ENCODE measurements at places on chromosomes 12 and 14.

GRCh38 chr12:5417500-5417899, 14.4 kb upstream of the NTF3 start:
- DNase-seq: no peak

DNA sequence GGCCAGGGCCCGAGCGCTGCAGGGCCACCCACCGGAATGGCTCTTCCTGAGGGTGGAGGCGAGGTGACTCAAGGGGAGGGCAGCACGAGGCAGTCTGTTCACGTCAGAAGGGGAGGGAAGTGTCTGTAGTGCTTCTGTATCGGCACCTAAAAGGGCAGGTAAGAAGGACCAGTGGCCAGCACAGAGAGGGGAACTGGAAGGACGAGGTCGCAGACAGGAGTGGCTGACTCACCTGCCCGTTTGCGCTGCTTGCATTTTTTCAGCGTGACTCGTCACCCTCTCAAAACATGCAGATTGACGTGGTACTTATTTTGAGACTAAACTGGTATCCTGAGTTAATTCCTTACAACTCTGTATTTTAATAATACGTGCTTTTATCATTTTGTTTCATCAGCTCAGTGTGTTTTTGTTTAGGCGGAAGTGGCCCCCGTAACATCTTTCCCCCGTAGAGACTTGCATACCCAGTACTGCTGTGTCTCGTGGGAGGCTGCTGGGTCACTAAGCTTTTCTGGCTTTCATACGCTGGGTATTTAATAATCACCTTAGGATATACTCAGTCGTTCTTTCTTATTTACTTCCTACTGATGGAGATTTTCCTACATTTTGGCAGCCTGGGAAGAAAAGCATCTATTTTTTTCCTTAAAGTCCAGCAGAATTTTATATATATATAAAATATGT, 26.4 kb downstream of the SFSWAP start:
- DNase-seq: no peak

DNA sequence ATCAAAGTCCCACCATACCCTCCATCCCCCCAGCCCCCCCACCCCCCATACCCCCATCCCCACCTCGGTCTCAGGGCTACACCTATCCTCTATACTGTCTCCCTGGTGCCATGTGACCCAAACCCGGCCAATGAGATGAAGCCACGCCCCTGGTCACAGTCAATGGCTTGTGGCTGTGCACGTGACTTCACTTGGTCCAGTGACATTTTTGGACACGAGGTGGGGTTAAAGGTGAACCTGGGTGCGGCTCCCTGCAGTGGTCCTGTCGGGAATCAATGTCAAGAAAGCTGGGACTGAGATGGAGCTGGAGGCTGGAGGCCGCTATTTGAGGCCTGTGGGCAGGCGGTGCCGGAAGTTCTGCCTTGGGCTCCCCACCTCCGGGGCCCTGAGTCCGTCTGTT, 100.7 kb upstream of the MAP1LC3B2 start:
- DNase-seq: no peak

GRCh38 chr12:52151837-52152783, 39.7 kb downstream of the KRT80 start:
- peak; percentile 43 for DNase-seq

DNA sequence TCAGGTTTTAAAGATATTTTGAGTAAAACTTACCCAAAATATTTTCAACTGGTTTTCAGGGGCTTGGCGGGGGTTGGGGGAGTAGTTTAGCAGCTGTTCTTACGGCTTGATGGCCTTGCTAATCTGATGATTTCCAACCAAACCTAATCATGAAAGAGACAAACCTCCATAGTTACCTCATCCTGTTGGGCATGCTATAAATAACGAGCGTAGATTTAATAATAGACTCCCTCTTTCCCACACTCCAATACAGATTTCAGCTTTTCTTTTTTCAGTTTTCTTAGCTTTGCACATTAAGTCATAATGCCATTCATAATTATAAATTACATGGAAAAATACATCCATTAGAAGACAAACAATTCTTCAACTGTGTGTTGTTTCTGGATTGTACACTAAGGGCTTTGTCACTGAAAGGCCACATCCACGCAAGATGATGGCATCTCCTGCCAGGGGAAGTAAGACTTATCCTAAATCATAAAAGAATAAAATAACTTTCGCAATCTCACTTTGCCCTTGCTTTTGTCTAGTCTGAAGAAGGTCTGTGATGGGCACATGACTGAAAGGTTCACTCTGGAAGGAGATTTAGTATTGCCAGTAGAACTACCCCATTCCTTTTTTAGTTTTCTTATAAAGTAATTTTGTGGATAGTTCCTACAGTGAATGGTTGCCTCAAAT, 23.2 kb downstream of the ITPR2 start:
- no peak for DNase-seq

DNA sequence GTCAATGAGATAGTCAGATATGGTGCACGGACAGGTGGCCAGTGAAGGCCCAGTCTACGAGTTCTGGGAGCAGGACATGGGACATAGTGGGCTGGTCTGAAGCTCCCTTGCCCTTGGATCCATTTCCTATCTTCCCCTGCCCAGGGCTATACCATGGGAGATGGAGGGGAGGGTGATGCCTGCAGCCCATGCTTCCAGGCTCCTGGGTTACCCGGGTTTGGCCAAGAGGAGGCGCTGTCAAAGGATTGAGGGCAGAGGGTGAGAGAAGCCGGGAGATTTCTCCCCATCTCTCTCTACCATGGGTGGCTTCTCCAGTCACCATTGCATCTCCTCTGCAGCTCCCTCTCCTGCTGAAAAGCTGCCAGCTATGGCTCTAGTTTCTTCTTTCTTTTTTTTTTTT, 52.8 kb upstream of the LHX5 start:
- no peak for DNase-seq

- no peak for DNase-seq
These were observed 26.8 kb downstream of the AMN start for GRCh38 chr14:102949062-102949800.

GRCh38 chr12:113630625-113631024, 159.0 kb upstream of the LHX5 start:
- no peak for DNase-seq

DNA sequence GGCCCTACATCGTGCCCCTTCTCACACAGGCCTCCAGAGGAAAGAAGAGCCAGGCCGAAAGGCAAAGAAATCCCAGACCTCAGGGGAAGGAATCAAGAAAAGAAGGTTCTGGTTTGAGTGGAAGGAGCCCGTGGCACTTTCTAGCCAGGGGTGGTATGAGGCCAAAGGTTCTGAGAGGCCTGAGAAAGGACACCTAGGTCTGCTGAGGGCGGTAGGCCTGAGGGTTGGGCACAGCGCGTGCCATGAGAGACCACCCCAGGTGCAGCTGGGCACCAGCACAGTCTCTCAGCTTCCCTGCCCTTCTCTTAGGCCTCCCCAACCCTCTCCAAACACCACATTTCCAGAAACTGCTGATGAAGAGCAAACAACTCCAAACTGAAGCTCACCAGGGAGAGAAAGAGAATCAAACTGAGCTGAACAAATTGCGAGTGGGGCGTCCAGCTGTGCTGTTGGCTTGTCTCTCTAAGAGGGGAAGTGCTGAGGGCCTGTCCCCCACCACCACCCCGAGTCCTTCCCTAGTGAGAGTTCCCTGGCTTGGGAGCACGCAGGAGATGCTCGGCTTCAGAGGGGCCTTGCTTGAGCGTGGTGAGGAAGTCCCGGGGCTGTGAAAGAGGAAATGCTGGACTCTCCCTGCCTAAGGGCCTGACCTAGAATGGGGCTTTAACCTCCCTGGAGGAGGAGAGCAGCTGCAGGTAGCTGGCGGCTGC, 184.8 kb downstream of the ZFP36L1 start:
- DNase-seq: no peak

GRCh38 chr14:85867450-85867849, 337.5 kb downstream of the FLRT2 start:
- no peak for DNase-seq

- no peak for DNase-seq
These were observed 9.6 kb downstream of the ARF3 start for GRCh38 chr12:48947727-48948126.

DNA sequence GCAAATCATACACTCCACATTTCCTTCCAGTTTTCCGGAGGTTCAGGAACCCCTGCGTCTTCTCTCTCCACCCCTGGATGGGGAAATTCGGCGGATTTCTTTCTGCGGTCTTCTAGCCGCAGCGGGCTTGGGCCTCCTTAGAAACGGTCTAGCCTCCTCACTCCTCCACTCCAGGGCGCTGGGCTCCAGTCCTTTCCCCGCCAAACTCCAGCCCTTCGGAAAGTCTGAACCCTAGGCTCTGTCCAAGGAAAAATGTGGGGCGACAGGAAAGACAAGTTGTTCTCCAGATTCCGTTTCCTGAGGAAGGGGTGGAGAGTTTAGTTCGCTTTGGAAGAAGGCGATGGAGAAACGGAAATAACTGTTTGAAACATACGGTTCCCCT, 1.4 kb upstream of the HOXC10 start:
- no peak for DNase-seq

- no peak for DNase-seq
These were observed 13.5 kb downstream of the TCL1A start for GRCh38 chr14:95700221-95700976.

GRCh38 chr12:12840580-12840899, 27.4 kb downstream of the DDX47 start:
- no peak for DNase-seq

DNA sequence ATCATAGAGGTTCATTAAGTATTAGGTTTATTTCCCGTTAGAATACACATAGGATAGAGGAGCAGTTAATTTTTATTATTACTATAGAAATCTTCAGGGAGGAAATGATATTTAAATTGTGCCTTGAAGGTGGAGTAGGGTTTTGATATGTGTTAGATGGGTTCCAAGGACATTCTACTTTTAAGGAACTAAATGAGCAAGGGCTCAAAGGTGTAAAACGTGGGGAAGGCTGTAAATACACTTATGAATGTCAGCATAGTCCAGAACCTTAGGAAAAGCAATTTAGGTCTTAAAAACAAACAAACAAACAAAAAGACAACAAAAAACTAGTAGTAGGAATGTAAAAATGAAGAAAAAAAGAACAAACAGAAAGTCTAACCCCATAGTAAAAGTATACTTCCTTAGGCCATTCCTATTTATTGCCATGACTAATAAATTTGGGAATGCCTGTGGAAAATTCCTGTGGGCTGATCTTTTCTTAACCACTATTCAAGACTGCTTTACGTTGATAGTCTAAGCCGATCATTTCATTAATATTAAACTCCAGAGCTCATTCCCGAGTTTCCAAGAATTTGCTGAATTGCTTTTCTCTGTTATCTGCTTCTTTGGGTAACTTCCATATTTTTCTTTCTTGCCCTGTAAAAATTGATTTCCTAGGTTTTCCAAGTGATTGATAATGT, 180.3 kb downstream of the RAD51B start:
- no peak for DNase-seq

- DNase-seq: no peak
These were observed 55.4 kb upstream of the RFX4 start for GRCh38 chr12:106527356-106527755.

DNA sequence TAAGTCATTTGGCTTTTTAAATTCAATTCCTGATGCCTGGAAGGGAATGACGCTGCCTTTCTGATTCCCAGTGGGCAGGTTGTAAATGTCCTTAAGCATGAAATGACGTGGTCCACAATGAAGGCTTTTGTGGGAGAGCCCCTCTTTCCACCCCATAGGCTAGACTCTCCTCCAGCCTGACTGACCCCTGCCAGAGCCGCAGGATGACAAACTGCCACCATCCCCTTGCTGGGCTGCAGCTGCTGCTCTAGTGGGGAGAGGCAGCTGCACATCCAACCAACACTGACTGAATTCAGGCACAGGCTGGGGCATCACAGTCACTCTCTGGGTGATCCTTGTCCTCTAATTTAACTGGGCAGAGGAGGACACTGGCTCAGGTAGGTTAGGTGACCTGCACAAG, 6.3 kb downstream of the TSPAN11 start:
- DNase-seq: no peak

GRCh38 chr12:124401704-124402221, 106.9 kb downstream of the RFLNA start:
- DNase-seq: no peak

- no peak for DNase-seq
These were observed 41.5 kb upstream of the GLIPR1 start for GRCh38 chr12:75439048-75439447.

- no peak for DNase-seq
These were observed 46.0 kb downstream of the KCNK13 start for GRCh38 chr14:90107789-90108188.

- no peak for DNase-seq
These were observed 44.0 kb upstream of the LRTM2 start for GRCh38 chr12:1776170-1776921.

DNA sequence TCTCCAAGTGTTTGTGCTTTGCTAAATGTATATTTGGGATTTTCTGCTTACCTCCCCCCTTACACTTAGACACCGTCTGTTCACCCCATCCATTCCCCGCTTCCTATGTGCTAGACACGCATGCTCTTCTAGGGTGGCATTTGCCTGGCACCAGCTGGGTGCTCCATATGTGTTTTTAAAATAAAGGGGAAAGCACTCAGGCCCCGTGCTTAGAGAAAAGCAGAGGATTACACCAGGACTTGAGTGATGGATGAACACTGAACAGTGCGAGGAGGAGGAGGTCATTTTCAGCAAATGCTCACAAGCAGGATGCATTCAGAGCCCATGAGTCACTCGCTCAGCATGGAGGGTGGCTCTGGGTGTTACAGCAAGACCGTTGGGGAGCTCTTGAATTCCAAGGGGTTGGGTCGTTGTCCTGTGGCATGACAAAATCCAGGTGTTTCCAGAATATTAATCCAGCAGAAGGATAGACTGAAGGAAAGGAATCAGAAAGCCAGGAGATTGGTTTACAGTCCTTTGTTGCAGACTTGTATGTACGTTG, 2.9 kb upstream of the BDKRB1 start:
- DNase-seq: no peak

- no peak for DNase-seq
These were observed 101.4 kb downstream of the SLC38A1 start for GRCh38 chr12:46167412-46167811.

GRCh38 chr12:77940567-77940966, 109.9 kb downstream of the NAV3 start:
- no peak for DNase-seq

- no peak for DNase-seq
These were observed 168.7 kb upstream of the PDZRN4 start for GRCh38 chr12:41019461-41019860.

DNA sequence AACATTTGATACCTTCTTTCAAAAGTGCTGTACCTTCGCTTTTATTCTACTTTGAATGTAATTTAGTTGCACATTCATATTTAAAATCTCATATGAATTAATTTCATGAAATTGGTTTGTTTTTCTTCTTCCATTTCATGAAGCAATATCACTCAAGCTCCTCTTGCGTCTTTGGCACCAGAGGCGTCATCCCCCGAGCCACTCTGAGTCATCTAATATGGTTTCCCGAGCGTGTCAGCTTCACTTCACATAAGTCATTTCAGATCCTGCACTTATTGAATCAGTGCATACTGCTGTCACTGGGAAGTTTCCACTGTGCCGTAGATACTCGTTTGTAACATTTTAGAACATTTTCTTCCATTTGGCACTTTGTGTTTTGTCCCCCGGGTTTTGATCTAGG, 105.6 kb downstream of the SLC25A47 start:
- DNase-seq: no peak

GRCh38 chr12:106096376-106096775, 42.4 kb downstream of the NUAK1 start:
- no peak for DNase-seq

GRCh38 chr14:102187044-102187443, 47.3 kb downstream of the WDR20 start:
- DNase-seq: no peak
